ENCODE measurements at places on chromosomes 6 and 20. TPM values are rescaled to one million over a fixed set of nuclear protein-coding genes. Genes with fewer than 3 reads are reported as not detected.

The TMEM244 gene
- 1.3 TPM for total RNA-seq

The CALHM5 gene
- 2.2 TPM for total RNA-seq

The SLC22A23 gene
- 2.4 TPM for total RNA-seq

The SMLR1 gene
- not detected for total RNA-seq

The IP6K3 gene
- total RNA-seq: 0.29 TPM

The COL20A1 gene
- total RNA-seq: not detected

The BMP2 gene
- total RNA-seq: 6.8 TPM

The TCF21 gene
- total RNA-seq: 10.3 TPM

The MYB gene
- 0.43 TPM for total RNA-seq

The ALDH8A1 gene
- 0.72 TPM for total RNA-seq

The TFAP2A gene
- 0.22 TPM for total RNA-seq

The RIPK1 gene
- 28.2 TPM for total RNA-seq

The MEI4 gene
- not detected for total RNA-seq

The GPLD1 gene
- total RNA-seq: 0.14 TPM

The VSTM2L gene
- 0.22 TPM for total RNA-seq

The C20orf204 gene
- 0.88 TPM for total RNA-seq

The CHRNA4 gene
- total RNA-seq: not detected

The TRIM15 gene
- not detected for total RNA-seq

The BCAS4 gene
- total RNA-seq: 17.5 TPM

The KCNK5 gene
- not detected for total RNA-seq

The SLC35D3 gene
- total RNA-seq: 0.14 TPM

The CDH4 gene
- 0.14 TPM for total RNA-seq

The NRSN1 gene
- not detected for total RNA-seq

The TXLNB gene
- under 0.01 TPM for total RNA-seq

The RIPPLY2 gene
- not detected for total RNA-seq

The NFATC2 gene
- total RNA-seq: 4.7 TPM

The GNMT gene
- not detected for total RNA-seq

The SOX12 gene
- 10.1 TPM for total RNA-seq

The MCCD1 gene
- not detected for total RNA-seq

The SCRT2 gene
- not detected for total RNA-seq

The PPP1R16B gene
- total RNA-seq: not detected

The CRISP3 gene
- total RNA-seq: not detected

The ZSCAN23 gene
- 0.88 TPM for total RNA-seq

The RIMS1 gene
- not detected for total RNA-seq

The UBD gene
- total RNA-seq: not detected

The RBL1 gene
- total RNA-seq: 21.6 TPM

The SLC17A1 gene
- not detected for total RNA-seq
